ENCODE measurements at places on chromosomes 6 and 20.

DNA sequence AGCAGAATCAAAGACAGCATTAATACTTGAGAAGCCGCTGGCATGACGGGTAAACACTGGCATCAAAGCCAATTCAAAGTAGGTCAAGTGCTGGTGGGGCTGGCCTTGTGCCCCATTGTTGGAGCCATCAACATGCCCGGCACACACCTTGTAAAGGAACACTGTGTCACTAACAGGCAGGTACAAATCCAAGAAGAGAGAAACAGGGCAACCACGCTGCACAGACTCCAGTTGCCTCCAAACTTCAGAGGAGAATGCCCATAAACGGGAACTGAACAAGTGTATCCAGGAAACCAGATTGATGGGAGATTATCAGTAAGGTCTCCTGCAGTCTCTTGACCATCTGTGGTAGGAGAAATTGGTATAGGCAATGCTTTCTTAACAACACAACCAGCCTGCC, 127.0 kb upstream of the STXBP5 start:
- no peak for DNase-seq
- no peaks in the 10 kb centered on the region for H3K27me3 ChIP-seq
- H3K36me3 ChIP-seq: no peaks in the 10 kb centered on the region
- H3K4me1 ChIP-seq: no peaks in the 10 kb centered on the region

GRCh38 chr20:52683761-52684160, 288.4 kb upstream of the TSHZ2 start:
- H3K27me3 ChIP-seq: peaks cover 33% of the 10 kb centered on the region
- DNase-seq: no peak
- no peak overlapping the region for H3K27ac ChIP-seq
- no peak overlapping the region for H3K4me3 ChIP-seq

- peaks cover 10% of the 10 kb centered on the region for H3K4me1 ChIP-seq
- peaks cover 3% of the 10 kb centered on the region for H3K36me3 ChIP-seq
- no peak overlapping the region for H3K27ac ChIP-seq
- H3K4me3 ChIP-seq: no peak overlapping the region
- H3K27me3 ChIP-seq: peaks cover 19% of the 10 kb centered on the region
- peak; percentile 37 for DNase-seq
Observed at GRCh38 chr20:58233881-58234528, 5.6 kb upstream of the ANKRD60 start.

GRCh38 chr6:140311146-140311545, 936.7 kb upstream of the CITED2 start:
- no peaks in the 10 kb centered on the region for H3K36me3 ChIP-seq
- no peak overlapping the region for H3K27ac ChIP-seq
- no peaks in the 10 kb centered on the region for H3K4me1 ChIP-seq
- H3K27me3 ChIP-seq: no peaks in the 10 kb centered on the region
- H3K4me3 ChIP-seq: no peak overlapping the region

DNA sequence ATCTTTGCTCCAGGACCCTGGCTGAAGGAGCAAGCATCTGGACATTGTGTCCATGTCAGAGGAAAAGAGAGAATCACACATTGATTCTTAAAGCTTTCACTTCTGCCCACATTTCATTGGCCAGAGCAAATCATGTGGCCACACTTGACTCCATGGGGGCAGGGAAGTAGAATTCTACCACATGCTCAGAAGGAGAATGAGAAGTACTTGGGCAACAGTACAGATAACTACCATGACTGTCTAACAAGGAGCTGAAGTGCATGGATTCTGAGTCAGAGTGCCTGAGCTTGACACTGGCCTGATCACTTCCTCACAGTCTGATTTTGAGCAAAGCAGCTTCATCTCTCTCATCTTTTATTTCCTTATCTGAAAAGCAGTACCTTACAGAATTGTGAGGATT, 38.6 kb downstream of the GHRH start:
- no peak overlapping the region for H3K27ac ChIP-seq
- no peak for DNase-seq
- no peaks in the 10 kb centered on the region for H3K27me3 ChIP-seq
- peaks cover 83% of the 10 kb centered on the region for H3K36me3 ChIP-seq
- H3K4me1 ChIP-seq: peaks cover 3% of the 10 kb centered on the region
- H3K4me3 ChIP-seq: no peak overlapping the region

GRCh38 chr20:61960836-61961235, 104.8 kb downstream of the TAF4 start:
- H3K27ac ChIP-seq: no peak overlapping the region
- DNase-seq: no peak
- H3K36me3 ChIP-seq: peaks cover 3% of the 10 kb centered on the region
- peaks cover 44% of the 10 kb centered on the region for H3K27me3 ChIP-seq
- H3K4me3 ChIP-seq: no peak overlapping the region

DNA sequence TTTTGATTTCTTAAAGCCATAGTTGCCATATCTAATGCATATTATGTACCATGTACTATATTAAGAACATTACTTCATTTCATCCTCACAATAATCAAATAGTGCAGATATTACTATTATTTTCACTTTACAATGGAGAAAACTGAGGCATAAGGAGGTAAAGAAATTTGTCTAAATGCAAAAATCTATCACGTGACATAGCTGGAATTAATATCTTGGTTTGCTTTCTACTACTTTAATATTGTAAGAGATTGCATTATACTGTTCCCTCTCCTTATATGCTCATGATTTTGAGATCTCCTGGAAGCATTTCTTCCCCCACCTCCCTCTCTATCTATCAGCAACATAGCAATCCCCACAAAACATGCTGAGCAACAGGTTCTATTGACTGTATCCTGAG, 330.8 kb upstream of the SPTLC3 start:
- H3K4me1 ChIP-seq: no peaks in the 10 kb centered on the region
- H3K36me3 ChIP-seq: no peaks in the 10 kb centered on the region
- H3K27me3 ChIP-seq: no peaks in the 10 kb centered on the region
- no peak overlapping the region for H3K27ac ChIP-seq
- no peak for DNase-seq
- H3K4me3 ChIP-seq: no peak overlapping the region

DNA sequence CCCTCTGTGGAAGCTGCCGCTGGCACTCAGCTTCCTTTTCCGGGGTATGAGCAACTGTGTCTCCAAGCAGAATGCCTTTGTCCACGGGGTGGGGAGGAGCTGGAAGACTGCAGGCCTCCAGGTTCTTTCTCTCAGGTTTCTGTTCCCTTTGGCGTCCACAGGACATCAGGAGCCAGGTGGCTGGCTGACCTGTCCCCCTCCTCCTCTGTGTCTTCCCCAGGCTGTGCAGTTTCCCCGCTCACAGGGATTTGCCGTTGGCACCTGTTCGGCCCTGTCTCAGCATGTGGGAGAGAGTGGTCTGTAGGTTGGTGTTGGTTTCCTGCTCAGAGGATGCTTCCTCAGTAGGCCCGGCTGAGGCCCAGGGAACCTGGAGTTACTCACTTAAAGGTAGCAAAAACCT, 43.5 kb downstream of the CDS2 start:
- H3K27ac ChIP-seq: peak overlapping the region; percentile 23
- no peaks in the 10 kb centered on the region for H3K27me3 ChIP-seq
- no peak for DNase-seq

DNA sequence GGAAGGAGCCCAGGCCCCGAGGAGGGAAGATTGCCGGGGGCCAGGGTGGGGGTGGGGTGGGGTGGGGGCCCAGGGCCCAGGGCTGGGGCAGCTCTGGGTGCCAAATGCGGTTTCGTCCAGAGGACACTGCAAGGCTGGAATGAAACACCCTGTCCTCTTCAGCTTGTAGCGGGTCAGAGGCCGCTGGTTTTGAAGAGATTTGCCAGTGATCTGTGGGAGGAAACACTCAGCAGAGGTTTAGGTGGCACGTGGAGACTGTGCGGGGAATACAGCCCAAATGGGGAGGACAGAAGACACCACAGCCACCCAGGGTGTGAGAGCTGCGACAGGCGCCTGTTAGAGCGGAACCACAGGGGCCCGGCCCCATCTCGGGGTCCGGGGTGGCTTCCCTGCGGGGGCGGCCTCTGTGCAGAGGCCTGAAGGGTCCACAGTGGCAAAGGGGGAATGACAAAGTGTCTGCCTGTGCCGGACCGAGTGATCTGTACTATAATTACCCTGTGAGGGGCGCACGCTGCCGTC, 29.2 kb downstream of the FRMD1 start:
- no peaks in the 10 kb centered on the region for H3K4me1 ChIP-seq
- H3K27ac ChIP-seq: no peak overlapping the region
- H3K36me3 ChIP-seq: peaks cover 5% of the 10 kb centered on the region
- DNase-seq: no peak
- no peak overlapping the region for H3K4me3 ChIP-seq
- no peaks in the 10 kb centered on the region for H3K27me3 ChIP-seq

DNA sequence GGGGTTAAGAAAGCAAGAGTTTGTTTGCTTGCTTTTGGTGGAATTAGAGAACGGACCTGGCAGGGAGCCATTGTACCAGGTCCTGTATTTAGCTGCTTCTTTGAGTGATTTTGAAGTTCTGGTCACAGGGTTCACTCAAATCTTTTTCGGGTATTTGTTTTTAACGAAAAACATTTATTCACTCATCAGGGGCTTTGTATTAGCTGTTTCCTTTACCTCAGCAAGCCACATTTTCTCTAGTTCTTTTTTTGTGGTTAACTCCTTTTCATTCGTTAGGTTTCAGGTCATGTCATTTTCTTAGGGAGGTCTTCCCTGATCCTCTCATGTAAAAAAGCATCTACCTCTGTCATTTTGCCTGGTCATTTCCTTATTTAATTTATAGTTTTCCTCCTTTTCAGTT, 1502.2 kb downstream of the GRIK2 start:
- no peak overlapping the region for H3K4me3 ChIP-seq
- no peak overlapping the region for H3K27ac ChIP-seq
- DNase-seq: no peak
- H3K4me1 ChIP-seq: no peaks in the 10 kb centered on the region

DNA sequence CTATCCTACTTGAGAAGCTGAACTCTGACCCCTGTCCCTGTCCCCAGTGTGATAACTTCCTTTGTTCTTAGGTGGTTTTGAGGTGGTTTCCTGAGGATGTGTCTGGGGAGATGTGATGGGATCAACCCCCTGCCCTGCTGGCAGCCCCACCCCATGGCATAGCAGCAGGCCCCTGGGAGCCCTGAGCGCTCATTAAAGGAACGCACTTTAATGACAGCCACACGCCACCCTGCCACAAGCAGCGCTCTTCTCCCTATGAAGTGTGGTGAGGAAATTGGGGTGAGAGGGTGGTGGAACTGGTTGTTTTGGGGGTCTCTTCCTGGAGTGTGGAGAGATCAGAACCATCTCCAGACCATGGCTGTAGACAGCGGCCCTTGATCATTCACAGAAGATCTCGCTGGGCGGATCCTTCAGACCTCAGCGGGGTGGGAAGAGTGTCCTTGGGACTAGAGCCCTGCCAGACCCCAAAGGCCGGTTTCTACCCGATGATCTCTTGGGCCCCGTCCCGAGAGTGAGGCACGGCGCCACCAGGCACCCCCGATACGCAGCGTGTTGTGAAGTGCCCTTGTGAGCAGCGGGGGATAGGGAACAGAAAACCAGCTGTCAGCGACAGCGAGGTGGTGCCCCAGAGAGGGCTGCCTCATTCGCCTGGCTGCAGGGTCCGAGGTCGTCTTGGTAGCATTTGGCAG, 45.4 kb downstream of the SYNJ2 start:
- peaks cover 21% of the 10 kb centered on the region for H3K36me3 ChIP-seq
- no peaks in the 10 kb centered on the region for H3K27me3 ChIP-seq
- H3K4me1 ChIP-seq: peaks cover 35% of the 10 kb centered on the region
- peak overlapping the region; percentile 79 for H3K4me3 ChIP-seq
- no peak for DNase-seq

DNA sequence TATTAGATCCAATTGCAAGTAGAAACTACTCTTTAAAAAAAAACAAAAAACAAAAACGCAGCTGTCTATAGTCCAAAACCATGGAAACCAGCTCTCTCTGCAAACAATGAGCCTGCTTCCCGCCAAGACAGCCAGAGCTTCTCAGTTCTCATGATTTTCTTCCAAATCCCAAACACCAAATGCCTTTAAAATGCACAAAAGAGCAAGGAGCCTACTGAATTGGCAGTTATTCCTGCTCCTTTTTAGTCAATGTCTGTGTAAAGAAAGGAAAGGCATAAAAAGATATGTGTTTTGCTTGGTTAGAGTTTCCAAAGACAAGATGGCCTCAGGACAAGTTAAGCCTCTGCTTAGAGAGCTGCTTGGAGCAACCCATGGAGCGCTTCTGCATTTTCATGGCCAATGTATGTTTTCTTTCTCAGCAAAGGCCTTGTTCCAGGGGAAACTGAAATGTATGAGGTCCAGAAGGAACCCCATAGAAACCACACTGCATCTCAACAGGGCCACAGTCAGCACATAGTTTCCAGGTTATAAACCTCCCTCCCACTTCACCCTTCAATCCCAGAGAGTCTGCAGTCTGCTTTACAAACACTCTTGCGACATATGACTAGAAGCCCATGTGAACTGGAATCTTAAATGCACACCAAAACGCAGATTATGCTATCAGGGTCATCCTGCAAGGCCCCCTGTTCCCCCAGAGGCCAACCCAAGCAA, 209.3 kb upstream of the TAB2 start:
- peaks cover 15% of the 10 kb centered on the region for H3K4me1 ChIP-seq
- DNase-seq: no peak
- H3K36me3 ChIP-seq: no peaks in the 10 kb centered on the region
- H3K4me3 ChIP-seq: no peak overlapping the region
- H3K27ac ChIP-seq: no peak overlapping the region

DNA sequence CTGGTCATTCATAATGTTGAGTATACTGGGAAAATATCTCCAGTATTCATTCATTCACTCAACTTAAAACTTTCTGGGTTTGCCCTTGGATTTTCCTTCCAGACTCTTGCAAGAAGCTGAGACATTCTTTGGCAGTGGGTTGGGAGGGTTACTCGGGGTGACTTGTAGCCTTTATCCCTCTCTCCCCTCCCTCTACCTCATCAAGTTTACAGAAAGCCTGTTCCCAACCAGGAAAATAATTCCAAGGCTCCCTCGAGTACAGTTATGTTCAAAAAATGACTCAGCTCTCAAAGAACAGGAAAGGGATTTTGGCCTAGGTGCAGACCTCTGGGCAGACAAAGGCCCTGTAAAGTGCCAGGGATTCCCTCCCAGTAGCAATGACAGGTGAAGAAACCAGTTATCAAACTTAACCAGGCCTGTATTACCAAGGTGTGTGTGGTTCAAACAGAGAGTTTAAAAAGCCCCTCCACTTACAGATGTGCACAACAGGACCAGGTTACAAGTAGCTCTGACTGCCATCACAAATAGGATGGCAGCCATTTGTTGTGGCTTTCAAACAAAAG, 22.2 kb downstream of the FKBP1A start:
- H3K27ac ChIP-seq: peak overlapping the region; percentile 62
- H3K27me3 ChIP-seq: no peaks in the 10 kb centered on the region
- H3K36me3 ChIP-seq: peaks cover 47% of the 10 kb centered on the region
- peaks cover 17% of the 10 kb centered on the region for H3K4me1 ChIP-seq
- DNase-seq: no peak

DNA sequence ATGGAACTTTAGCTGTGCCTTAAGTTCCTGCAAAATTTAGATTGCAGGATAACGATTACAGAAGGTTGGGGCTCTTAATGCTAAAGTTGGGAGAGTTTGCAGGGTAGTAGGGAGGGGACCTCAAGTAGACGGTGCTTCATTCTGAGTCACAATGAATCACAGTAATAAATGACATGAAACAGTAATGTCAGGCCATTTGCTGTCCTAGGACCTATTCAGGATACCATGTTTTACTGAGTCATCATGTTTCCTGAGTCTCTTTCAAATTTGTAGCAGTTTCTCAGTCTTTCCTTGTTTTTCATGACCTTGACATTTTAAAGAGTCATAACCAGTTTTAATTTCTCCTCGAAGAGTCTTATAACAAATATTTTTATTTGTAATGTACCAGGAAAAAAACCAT, 406.9 kb upstream of the MAP3K7 start:
- no peaks in the 10 kb centered on the region for H3K36me3 ChIP-seq
- DNase-seq: no peak
- H3K4me3 ChIP-seq: no peak overlapping the region

GRCh38 chr6:122472022-122472340, 374 bp upstream of the SERINC1 start:
- H3K4me1 ChIP-seq: peaks cover 28% of the 10 kb centered on the region
- H3K4me3 ChIP-seq: peak overlapping the region; percentile 98
- peak overlapping the region; percentile 100 for H3K27ac ChIP-seq
- H3K36me3 ChIP-seq: peaks cover 40% of the 10 kb centered on the region
- H3K27me3 ChIP-seq: no peaks in the 10 kb centered on the region
- no peak for DNase-seq
